ENCODE measurements at places on chromosomes 12 and 14. TPM values are rescaled to one million over a fixed set of nuclear protein-coding genes. Genes with fewer than 3 reads are reported as not detected.

The AVPR1A gene
- not detected for total RNA-seq

The FLVCR2 gene
- total RNA-seq = 2.1 TPM

The SERPINA5 gene
- not detected for total RNA-seq

The LMNTD1 gene
- total RNA-seq = not detected

The AQP2 gene
- total RNA-seq = not detected

The PALS1 gene
- total RNA-seq = 32.0 TPM

The TMPRSS12 gene
- not detected for total RNA-seq

The TTC9 gene
- 1.3 TPM for total RNA-seq

The LRRC10 gene
- not detected for total RNA-seq

The RAP1B gene
- 121 TPM for total RNA-seq
